ENCODE measurements at places on chromosomes 11 and 22.
A peak's percentile ranks its signal among the peaks of the same experiment; 100 is the strongest.

DNA sequence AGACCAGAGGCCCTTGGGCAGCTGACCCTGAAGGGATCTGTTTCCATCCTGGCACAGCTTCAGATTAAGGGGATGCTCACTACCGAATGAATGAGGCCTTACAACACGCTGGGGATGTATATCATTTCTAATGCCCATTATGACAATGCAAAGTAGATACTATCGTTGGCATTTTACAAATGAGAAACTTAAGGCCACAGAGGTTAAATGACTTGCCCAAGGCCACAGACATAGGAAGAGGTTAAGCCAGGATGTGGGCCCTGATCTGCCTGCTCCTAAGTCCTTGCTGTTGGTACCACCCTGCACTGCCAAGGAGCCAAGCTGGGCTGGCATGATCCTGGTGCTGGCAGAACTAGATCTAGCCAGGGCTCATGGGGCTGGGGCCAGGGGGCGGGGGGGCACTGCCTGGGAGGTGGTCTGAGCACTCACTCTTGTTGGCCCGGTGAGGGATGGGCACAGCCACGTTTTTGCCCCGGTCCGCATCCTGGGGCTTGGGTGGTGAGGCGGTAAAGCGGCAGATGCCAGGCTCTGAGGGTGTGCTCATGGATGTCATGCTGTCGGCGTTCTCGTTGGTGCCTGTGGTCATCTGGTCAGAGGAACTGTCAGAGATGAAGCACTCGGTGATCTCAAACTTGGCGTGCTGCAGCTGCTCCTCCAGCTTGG, 102.8 kb downstream of the CEP164 start:
- DNase-seq, result no peak

GRCh38 chr11:83449338-83449913, 163.3 kb upstream of the CCDC90B start:
- DNase-seq, result no peak

DNA sequence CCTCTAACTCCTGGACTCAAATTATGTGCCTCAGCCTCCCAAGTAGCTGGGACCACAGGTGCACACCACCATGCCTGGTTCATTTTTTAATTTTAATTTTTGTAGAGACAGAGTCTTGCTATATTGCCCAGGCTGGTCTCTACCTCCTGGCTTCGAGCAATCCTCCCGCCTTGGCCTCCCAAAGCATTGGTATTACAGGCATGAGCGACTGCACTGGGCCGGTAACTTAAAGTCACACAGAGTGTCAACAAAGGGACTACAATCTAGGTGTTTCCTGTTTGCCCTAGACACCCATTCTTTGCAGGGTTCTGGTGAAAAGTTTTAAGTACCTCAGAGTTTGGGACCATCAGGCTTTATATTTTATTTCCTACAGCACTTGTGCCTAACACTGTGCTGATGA, 8.4 kb downstream of the UVRAG start:
- DNase-seq, result no peak

GRCh38 chr11:77187776-77188632, 60.0 kb downstream of the MYO7A start:
- peak; percentile 40 for DNase-seq

DNA sequence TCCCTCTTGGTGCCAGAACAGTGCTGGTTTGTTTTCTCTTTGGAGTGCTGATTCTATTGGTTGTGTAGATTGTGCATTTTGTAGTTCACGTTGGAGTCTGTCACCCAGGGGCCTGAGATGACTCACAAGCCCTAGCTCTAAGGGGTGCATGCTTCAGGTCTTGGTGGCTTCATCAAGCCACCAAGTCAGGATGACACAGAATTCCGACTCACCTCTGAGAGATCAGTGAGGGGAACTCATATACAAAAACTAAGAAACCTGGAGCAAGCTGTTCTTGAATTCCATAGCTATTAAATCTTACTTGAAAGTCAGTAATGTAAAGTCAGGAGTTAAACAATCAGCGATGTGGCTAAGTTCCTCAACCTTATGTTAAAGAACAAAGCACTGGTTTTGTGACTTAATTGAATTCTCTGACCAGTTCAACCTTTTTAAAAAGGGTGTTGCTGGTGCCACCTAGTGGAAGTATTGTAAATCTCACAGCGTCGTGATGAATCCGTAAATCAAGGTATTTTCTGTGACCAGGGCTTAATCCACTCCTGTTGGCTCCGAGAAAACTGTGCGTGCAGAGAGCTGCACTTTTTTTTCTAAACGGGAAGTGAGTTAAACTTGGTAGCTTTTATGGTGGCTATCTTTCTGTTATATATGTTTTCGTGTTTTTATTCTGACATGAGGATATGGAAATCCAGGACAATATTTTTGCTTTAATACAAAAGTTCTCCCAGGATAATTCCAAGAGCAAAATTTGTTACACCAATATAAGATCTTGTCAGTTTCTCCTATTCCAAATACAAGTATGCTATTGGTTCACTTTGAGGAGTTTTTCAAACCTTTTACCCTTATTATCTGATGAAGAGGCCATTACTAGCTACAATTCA, 14.6 kb downstream of the MMP13 start:
- no peak for DNase-seq

DNA sequence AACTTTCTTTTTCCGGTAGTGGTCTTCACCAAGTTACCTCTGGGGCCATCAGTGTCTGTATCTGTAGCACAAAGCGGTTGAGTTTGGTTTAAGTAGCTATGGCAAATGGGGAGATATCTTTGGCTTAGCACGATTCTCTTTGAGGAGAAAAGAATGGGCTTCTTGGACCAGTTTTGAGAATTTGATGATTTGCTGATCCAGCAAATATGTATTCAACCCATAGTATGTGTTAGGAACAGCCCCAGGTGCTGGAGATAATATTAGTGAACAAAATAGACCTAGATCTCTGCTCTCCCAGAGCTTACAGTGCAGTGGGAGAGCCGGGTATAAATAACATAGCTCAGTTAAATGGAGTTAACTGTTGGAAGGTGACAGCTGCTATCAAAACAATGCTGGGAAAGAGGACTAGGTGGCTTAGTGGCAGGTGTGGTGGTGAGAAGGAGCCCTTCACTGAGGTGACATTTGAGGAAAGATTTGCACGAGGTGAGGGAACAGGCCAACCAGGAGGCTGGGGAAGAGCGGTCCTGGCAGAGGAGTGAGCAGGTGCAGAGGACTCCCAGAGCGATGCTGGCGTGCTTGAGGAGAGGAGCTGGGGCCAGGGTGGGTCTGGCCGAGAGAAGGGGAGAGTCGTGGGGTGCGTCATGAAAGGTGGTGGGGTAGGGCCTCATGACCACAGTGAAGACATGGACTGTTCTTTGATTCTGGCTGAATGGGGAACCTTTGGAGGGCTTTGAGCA, 5.0 kb downstream of the TBC1D22A start:
- no peak for DNase-seq
